Stimulated activated CD4-positive, alpha-beta T cell treated with anti-CD3 and anti-CD28 coated beads, Interleukin-1b, Interleukin-23, amount 100 ng/mL, for 1 hour (primary cell): ENCODE measurements at places on chromosomes 6 and 20.

- DNase-seq, result no peak
These were observed 4.7 kb downstream of the ADGRF5 start for GRCh38 chr6:46917002-46917545.

DNA sequence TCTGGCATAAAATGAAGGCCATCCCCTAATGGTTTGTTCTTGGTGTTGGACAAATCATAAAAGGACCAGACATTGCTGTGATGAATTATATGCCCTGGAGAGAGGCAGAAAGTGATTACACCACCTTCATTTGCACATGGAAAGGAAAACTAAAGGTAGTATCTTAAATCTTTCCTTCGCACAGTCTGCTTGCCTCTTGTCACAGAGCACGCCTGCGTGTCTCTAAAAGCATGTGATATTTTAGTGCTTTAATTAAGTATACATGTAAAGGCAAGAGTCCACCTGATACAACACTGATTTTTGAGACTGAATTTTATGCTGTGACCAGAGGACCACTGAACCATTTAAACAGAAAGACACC, 28.8 kb upstream of the PLAGL1 start:
- no peak for DNase-seq

- no peak for DNase-seq
These were observed 136.2 kb upstream of the INSM1 start for GRCh38 chr20:20231528-20232298.

GRCh38 chr6:25257686-25258348, 21.4 kb upstream of the CARMIL1 start:
- no peak for DNase-seq

DNA sequence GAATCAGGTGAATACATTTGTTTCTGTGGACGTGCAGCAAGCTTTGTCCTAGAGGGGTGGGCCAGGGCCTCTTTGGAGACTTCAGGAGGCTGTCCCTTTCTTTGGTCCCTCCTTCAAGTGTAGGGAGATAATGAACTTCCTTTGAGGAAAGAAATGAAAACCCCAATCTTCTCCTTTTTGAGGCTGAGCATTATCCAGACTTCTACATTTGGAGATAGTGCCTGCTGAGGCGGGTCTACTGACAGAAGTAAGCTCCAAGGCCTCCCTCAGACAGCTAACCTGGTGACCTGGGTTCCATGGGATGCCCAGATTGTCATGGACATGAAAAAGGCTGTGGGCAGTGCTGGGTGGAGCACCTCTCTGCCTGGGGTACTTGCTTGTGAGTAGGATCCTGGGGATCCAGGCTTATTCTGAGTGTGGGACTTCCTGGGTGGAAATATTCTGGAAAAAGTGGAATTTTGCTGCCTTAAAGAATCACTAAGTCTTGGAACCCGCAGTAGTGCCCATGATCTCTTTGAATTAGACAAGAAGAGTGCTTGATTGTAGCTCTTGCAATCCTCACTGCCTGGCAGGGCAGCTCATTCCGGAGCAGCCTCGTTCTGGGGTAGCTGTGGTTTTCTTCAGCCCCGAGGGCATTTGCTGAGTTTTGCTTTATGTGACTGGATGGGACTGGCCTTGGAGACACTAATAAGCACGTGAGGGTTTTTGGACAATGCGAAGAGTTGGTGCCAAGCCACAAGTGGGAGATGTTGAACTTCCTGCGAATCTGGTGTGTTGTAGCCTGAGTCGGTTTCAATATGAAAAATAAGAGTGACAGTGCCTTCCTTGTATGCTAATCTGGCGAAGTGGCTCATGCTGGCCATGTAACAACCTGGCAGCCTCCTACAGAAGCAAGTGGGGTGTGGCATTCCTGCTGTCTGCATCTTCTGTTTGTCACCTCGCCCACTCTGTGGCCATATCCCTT, 28.1 kb downstream of the SNRNP48 start:
- no peak for DNase-seq

- no peak for DNase-seq
These were observed 39.4 kb upstream of the ARMH2 start for GRCh38 chr6:24838081-24838480.

- DNase-seq, result no peak
These were observed 21.3 kb upstream of the SCGN start for GRCh38 chr6:25630508-25631278.
